Activated naive CD8-positive, alpha-beta T cell treated with anti-CD3 and anti-CD28 coated beads, Interleukin-2, amount 50 U/mL, for 16 hours (primary cell): ENCODE measurements at places on chromosomes 13 and 19.

GRCh38 chr13:110027470-110028240, 241.3 kb upstream of the IRS2 start:
- no peak for DNase-seq

- DNase-seq, result no peak
Measured at GRCh38 chr13:50014386-50014785, 858 bp upstream of the KCNRG start.

GRCh38 chr13:75752826-75753225, 116.7 kb downstream of the LMO7 start:
- DNase-seq, result no peak

GRCh38 chr13:50299546-50300249, 284.5 kb downstream of the KCNRG start:
- no peak for DNase-seq

DNA sequence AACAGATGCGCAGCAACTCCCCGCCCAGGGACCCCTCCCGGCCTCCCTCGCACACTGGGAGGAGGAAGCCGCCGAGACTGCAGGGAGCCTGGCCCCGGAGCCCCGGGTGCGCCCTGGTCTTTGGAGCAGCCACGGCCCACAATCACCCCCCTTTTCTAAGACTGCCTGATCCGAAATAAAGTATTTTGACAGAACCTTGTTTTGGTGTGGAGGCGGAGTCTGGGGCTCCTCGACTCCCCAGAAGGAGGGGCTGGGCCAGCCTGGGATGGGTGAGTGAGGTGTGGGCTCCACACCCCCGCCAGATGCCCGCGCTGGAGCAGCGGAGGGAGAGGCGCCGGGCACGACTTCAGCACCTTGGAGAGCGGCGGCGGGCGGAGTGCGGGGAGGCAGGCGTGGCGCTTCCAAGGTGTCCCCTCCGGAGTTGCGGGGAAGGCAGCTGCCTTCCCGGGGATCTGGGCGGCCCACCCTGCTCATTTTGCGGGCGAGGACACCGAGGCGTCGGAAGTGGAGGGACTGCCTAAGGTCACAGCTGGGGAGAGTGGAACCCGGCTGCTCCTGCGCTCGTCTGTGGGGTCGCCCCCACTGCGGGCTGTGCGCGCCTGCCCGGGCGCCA, 9.4 kb downstream of the SIRT6 start:
- peak; percentile 29 for DNase-seq

- DNase-seq, result no peak
Measured at GRCh38 chr19:48442116-48443035, 3.4 kb upstream of the GRWD1 start.

DNA sequence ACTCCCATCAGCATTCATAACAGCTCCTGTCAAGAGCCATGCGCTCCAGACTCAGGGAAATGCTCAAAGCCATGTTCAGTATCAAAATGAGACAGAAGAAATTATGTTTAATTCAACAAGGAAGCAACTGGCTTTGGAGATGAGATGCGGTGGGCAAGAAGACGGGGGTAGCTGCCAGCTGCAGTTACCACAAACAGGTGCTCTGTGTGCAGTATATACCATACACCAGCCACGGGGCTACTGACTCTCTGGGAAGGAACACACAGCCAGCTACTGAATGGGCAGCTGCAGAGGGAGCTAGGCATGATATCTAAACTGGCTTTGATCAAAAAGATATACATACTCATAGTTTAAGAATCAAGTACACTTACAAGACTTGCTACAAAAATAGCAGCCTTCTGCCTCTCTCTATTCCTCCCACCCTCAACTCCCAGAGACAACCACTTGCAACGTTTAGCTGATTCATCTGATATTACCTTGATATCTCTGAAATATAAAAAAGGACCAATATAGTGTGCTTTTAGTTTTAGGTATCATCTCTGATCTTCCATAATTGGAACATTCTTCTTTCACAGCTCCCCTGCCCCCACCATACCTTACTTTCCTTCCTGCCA, 593.0 kb downstream of the UQCRFS1 start:
- DNase-seq, result no peak

GRCh38 chr19:48043675-48044258, at the start of gene CABP5:
Gene CABP5, minus strand, starts transcription at chr19:48044079. Its CDS starts 157 bp downstream, at chr19:48043922.
- DNase-seq, result no peak

DNA sequence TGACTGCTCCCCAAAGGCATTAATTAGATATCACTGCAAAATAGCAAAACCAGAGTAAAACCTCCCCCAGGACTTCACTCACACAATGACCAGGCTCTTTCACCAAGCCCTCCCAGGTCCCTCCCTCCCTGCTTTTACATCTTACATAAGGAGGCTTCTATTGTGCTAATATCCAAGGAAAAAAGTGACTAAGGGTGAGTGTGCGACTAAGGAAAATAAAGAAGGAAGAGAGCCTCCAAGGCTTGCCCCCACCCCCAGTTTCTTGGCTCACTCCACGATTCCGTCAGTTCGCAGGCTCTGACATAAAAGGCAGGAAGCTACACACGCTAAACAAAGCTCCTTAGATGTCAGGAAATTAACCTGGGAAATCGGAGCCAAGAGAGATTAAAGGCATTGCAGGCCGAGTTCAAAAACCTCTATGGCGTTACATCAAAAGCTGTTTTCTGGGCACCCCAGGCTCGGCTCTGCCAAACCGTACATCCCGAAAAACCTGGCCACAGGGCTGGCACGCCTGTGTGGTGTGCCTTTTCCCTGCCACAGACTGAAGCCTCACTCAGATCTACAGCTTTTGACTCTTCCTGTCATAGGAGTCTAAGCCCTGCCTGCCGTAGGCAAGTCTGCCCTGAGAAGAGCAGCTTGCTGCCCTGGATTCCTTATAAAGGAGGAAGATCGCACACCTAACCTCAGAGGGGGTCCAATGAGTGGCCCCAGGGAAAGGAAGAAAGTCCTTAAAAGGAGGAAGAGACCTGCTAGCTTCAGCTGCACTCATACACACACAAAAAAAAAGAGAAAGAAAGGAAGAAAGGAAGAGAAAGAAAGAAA, 67.0 kb upstream of the SERP2 start:
- no peak for DNase-seq

DNA sequence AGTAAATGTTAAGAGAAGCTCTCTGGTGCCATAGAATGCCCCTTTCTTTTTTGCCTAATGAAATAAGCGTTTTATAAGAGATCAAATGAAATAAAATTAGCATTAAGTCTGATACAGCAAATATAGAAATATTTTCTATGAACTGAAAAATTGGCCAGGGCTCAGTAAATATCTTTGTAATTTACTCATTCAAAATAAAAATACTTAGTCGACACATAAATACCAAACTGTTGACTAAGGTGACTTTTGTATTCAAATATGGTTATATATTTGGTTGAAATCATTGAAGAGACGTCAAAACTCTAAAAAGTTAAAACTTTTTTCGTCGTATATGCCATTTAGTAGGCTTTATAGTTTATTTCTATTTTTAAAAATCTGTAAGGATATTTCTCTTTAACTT, 25.6 kb downstream of the IPO5 start:
- no peak for DNase-seq

- no peak for DNase-seq
Measured at GRCh38 chr13:95540888-95541287, 11.6 kb upstream of the CLDN10 start.

DNA sequence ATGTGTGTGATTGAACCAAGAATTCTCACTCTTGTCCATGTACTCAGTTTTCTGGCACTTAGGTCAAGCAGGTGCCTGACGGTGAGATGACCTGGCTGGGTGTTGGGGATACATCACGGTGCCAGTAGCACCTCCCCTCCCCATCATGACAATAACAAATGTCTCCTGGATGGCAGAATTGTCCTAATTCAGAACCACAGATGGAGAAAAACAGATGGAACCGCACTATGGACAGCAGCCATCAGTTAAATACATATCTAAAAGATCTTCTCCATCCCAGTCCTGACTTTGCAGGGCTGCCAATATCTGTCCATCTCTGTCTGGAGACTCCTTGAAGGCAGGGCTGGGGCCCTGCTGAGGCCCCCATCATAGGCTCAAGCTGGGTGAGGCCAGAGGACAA, 126.9 kb downstream of the PTPRS start:
- DNase-seq, result no peak

DNA sequence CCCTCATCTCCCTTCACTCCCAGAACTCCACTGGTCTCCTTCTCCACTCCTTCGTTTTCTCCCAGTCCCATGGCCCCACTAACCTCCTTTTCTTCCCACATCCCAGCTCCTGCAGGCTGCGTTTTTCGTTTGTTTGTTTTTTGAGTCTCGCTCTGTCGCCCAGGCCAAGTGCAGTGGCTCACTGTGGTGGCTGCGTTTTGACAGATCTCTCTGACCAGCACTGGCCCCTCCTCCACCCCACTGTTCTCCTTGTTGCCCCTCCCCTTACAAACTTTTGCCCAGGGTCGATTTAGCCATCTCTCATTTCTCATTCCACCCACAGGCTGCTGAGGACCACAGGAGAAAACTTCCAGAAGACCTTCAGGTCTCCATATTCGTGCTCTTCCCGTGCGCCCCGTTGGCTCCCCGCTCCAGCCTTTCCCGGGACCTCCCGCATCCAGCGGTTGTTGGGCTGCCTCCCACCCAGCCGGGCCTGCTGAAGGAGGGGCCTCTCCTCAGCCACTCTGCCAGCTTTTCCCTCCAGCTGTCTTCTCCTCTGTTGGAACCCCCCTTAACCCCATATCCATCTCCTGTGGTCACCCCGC, 40.6 kb upstream of the GJB6 start:
- no peak for DNase-seq

- DNase-seq, result no peak
Measured at GRCh38 chr13:110331362-110331761, 24.3 kb downstream of the COL4A2 start.
